Activated CD4-positive, alpha-beta T cell treated with anti-CD3 and anti-CD28 coated beads, Interleukin-2, amount 10 ng/mL, durations not matched to agents 7 days and 5 days (primary cell): ENCODE measurements at places on chromosomes 3 and 15. TPM values are rescaled to one million over a fixed set of nuclear protein-coding genes. Genes with fewer than 3 reads are reported as not detected.

GRCh38 chr3:126889276-126890201 is 93.4 kb upstream of the PLXNA1 start:
- H3K4me3 ChIP-seq: no peak overlapping the region
- no peak for DNase-seq
- no peak overlapping the region for H3K27ac ChIP-seq
- H3K36me3 ChIP-seq: no peaks in the 10 kb centered on the region
- peaks cover 3% of the 10 kb centered on the region for H3K4me1 ChIP-seq
- no peaks in the 10 kb centered on the region for H3K27me3 ChIP-seq

- peaks cover 77% of the 10 kb centered on the region for H3K36me3 ChIP-seq
- no peaks in the 10 kb centered on the region for H3K27me3 ChIP-seq
- H3K27ac ChIP-seq: peak overlapping the region; percentile 83
- H3K4me3 ChIP-seq: peak overlapping the region; percentile 29
- peaks cover 46% of the 10 kb centered on the region for H3K4me1 ChIP-seq
Measured at GRCh38 chr15:78167227-78167888, 18.2 kb downstream of the IDH3A start.

DNA sequence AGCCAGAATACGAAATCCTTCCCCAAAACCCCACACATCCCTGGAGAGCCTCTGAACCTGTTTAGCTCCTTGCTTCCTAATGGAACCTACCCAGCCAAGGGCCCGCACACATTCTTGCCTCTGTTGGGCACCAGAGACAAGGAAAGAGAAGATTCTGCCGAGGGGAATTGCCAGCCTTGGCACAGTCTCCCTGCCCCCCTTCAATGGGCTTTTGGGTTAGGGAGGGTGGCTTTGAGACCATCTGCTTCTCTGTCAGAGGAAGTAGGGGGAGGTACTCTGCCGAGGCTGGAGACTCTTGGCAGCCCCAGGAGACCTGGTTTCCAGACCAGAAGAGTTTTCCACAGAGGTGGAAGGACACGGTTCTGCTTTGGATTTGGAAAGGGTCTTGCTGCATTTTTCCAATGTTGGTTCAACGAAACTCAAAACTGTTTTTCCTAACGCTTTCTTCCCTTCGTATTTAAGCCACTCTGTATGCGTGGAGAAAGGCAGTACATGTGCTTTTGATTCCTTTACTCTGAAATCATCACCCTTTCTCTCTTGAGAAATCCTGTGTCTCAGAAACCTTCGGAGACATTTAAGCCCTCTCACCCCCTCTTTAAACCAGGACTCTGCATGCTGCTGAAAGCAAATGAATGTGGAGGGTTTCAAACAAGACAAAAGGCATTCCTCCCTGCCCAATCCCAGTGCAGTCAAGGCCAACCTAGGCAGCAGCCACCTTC is 78.8 kb upstream of the PRR23C start:
- no peak for DNase-seq
- H3K4me1 ChIP-seq: no peaks in the 10 kb centered on the region
- H3K27me3 ChIP-seq: no peaks in the 10 kb centered on the region
- no peaks in the 10 kb centered on the region for H3K36me3 ChIP-seq
- H3K27ac ChIP-seq: no peak overlapping the region

DNA sequence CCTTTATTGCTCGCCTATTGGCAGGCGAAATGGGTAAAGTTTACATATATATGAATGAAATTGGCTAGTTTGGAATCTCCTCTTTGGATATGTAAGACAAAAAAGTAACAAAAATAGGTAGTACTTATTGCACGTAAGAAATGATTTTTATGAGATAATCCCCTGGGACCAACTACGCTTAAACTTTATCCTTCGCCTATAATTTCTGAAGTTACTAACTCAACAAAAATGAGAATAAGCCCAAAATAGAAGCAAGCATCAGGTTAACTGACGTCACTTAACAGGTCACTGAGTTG is 438 bp upstream of the SLC49A4 start:
- no peaks in the 10 kb centered on the region for H3K27me3 ChIP-seq
- DNase-seq: no peak
- peaks cover 34% of the 10 kb centered on the region for H3K4me1 ChIP-seq
- H3K4me3 ChIP-seq: no peak overlapping the region

DNA sequence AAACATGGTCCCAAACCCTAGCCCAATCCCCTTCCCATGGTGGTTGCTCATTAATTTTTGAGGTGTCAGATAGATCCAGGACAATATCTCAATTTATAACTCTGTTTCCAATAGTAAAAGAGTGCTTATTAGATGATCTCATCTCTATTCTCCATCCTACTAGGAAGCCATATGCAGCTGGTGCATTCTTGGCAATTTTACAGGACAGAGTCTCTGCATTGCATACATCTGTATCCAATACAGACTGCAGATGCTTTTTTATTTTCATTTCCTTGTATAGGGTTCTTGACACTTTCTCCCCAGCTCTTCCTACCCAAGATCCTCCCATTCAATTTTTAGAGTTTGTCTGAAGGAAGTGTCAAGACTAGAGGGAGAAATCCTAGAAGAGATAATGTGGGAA is 194.8 kb upstream of the DPH6 start:
- no peak overlapping the region for H3K4me3 ChIP-seq
- no peaks in the 10 kb centered on the region for H3K4me1 ChIP-seq
- H3K27ac ChIP-seq: no peak overlapping the region
- no peak for DNase-seq
- H3K27me3 ChIP-seq: no peaks in the 10 kb centered on the region

DNA sequence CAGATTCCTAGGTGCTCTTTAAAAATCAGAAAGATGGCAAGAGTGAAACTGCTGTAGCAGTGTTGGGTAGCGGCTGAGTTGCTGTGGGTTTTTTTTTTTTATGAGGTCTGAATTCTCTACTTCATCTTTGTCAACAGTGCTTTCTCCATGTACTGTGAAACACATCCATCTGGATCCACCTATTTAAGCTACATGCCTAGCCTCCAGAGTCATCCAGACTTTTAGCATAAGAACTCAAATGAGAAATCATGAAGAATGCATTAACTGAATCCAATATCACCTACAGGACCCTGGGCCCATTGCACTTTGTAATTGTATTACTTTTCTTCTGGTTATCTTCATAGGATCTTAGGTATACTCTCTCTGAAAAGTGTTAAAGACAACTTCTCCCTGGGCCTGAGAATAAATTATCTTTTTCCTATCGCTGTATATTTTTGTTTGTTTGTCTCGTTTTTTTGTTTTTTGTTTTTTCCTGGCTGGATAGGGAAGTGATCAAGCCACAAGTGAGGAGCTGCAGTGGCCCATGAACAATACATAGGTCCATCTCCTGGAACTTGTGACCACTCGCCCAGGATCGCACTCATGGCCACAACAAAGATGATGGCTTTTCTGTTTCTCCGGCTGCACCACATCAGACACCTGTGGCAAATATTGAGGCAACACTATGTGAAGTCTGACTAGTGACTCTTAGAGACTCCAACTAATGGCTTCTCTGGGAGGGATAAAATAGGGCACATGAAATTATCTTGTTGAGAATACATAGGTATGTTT is 609.9 kb upstream of the AGTR1 start:
- no peak for DNase-seq
- H3K4me1 ChIP-seq: no peaks in the 10 kb centered on the region
- H3K36me3 ChIP-seq: no peaks in the 10 kb centered on the region

The FAM107A gene
- not detected for total RNA-seq

DNA sequence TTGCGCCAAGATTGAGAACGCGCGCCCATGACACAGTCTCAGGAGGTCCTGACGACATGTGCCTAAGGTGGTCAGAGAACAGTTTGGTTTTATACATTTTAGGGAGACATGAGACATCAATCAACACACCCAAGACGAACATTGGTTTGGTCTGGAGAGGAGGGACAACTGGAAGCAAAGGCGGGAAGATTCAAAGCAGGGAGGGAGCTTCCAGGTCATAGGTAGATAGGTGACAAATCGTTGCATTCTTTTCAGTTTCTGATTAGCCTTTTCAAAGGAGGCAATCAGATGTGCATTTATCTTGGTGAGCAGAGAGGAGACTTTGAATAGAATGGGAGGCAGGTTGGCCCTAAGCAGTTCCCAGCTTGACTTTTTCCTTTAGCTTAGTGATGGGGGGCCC is 828.4 kb upstream of the DPPA4 start:
- no peak overlapping the region for H3K4me3 ChIP-seq
- H3K27me3 ChIP-seq: no peaks in the 10 kb centered on the region
- no peaks in the 10 kb centered on the region for H3K4me1 ChIP-seq
- H3K27ac ChIP-seq: no peak overlapping the region

The PGBD4 gene
- total RNA-seq: 4.1 TPM
